NCI-H2107 (cell line): ENCODE measurements at places on chromosomes 1 and 21.
A peak's percentile ranks its signal among the peaks of the same experiment; 100 is the strongest.

DNA sequence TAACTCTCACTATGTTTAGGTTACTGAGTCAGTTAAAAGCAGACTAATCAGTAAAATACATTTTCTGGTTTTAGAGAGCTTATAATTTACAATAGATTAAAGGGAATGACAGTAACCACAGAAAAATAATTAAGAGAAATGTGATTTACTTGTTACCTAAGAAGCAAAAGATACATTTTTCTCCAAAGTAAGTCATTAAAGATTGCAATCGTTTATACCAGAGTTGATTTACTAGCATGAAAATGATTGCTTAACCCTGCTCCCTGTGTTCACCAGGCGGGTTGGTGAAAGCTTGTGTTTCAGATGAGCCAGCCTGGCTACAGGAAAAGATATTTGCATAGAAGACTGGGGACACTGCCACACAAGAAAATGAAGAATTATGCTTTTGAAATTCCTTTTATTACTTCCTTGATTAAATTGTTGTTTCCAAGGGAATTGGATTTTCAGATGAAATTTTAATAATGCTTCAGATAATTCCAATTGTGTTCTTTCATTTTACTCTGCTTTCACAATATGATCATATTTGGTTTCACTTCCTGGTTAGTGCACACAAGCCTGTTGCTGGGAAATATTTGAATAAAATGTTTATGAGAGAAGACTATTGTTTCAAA, 27.9 kb downstream of the LRRC8B start:
- peak; percentile 75 for DNase-seq

DNA sequence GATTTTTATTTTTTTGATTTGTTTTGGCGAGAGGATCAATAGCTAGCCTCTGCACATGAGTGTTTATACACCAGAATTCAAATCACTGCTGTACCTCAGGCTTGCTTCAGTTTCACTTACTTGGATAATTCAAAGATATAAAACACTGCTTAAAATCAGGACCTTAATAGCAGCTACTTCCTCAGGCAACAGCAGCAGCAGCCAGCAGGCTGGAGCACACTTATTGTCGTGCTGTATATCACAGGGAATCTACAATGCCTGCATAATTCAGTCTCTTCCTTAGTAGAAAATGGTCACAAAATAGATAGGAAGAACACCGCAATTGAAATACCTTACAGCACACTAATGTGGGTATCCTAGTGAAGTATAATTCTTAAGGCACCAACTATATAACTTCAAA, 497.3 kb downstream of the NEGR1 start:
- DNase-seq = no peak

- DNase-seq = no peak
Observed at GRCh38 chr1:154911691-154912550, 24.6 kb downstream of the PMVK start.

DNA sequence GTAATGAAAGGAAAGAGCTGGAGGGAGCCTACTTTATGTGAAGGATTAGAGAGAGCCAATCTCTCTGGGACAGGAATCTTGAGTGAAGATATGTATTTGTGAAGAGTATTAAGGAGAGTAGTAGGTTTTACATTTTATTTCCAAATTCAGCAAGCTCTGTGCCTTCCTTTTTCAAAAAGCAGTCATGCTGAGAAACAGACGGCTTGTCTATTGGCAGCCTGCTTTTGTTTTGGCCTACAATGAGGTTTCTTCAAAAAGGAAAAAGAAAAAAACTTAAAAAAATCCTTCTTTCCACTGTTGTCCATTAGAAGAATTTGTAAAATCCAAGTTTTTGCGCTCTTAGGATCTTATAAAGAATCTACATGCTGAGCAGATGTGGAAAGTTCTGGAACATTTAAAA, 103.6 kb upstream of the PTGFR start:
- DNase-seq = no peak

GRCh38 chr1:232143315-232143886, 486.5 kb downstream of the SIPA1L2 start:
- DNase-seq = no peak

- no peak for DNase-seq
Observed at GRCh38 chr1:173187671-173188237, 19.4 kb downstream of the TNFSF4 start.

- no peak for DNase-seq
Observed at GRCh38 chr1:43438953-43439581, 14.7 kb downstream of the HYI start.

DNA sequence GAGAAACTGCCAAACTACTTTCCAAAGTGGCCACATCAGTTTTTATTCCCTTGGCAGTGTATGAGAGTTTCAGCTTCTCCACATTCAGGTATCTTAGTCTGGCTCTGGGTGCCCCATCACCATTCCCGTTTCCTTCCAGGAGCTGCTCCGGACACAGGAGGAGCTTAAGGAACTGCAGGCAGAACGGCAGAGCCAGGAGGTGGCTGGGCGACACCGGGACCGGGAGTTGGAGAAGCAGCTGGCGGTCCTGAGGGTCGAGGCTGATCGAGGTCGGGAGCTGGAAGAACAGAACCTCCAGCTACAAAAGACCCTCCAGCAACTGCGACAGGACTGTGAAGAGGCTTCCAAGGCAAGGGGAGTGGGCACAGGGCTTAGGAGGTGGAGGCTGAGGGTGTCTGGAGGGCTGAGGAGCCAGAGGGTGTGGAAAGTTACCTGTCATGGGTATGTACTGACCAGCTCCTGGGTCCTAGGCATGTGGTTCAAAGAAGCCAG, 10.9 kb upstream of the TUFT1 start:
- DNase-seq = no peak

DNA sequence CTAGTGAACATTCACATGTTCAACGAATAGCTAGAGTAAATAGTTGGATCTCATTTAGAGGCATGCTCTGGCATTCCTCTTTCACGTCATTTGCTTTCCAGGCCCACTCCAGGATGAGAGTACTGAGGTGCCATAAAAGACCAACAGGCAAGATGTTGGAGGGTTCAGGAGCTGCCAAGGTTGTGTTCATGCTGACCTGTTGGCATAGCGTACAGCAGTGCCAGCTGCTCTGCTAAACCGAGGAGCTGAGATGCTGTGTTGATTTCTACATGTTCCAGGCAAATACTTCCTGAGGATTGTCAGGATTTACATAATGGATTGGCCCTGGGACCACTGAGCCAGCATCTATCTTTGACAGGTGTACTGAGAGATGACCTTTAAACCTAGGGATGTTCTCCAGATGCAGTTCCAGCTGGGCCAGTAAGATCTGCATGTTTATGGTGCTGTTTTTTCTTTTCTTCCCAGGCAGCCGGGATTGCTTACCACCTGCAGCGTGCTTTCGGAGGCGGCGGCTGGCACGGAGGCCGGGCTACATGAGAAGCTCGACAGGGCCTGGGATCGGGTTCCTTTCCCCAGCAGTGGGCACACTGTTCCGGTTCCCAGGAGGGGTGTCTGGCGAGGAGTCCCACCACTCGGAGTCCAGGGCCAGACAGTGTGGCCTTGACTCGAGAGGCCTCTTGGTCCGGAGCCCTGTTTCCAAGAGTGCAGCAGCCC, 66.9 kb downstream of the DISC1 start:
- DNase-seq = peak; percentile 17

GRCh38 chr1:244449936-244450508, 1.7 kb downstream of the ADSS2 start:
- no peak for DNase-seq

- no peak for DNase-seq
Observed at GRCh38 chr1:94316183-94316582, 78.8 kb upstream of the ARHGAP29 start.

- DNase-seq = no peak
Observed at GRCh38 chr1:36583980-36584782, 101.5 kb upstream of the CSF3R start.

DNA sequence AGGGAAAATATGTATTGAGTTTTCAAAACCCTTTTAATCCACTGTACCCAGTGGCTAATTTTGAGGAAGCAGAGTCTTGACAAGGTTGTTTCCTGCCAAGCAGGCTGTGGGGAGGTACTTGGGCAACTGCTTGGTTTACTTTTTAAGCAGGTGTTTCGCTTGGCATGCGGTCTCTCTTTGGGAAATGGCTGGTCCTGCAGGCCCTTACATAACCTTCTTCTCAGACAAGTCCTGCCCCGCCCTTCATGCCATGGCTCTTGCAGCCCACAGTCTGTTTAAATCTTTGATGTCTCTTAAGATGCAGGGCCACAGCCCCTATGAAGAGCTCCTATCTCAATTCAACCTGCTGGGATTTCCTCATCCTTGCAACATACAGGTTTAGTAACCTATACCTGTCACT, 36.0 kb upstream of the ABCD3 start:
- no peak for DNase-seq

GRCh38 chr1:15152318-15153183, 996 bp upstream of the TMEM51 start:
- DNase-seq = peak; percentile 15

DNA sequence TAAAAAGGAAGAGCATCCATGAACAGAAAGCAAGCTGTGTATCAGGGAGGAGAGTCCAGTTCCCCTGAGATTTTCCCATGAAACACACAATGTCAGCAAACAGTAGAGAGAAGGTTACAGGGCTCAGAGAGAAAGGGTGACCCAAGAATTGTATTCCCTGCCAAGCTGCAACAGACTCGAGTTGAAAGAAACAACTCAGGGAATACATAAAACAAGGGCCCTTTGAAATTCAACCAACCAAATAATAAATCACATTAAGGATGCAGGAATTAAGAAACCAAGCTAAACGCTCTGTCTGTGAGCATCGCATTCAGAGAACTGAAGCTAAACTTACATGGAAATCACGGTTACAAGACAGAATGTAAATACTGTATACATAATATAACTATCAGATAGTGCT, 20.2 kb downstream of the S100A16 start:
- DNase-seq = no peak

GRCh38 chr1:113205980-113206766, 133.2 kb downstream of the LRIG2 start:
- DNase-seq = no peak

DNA sequence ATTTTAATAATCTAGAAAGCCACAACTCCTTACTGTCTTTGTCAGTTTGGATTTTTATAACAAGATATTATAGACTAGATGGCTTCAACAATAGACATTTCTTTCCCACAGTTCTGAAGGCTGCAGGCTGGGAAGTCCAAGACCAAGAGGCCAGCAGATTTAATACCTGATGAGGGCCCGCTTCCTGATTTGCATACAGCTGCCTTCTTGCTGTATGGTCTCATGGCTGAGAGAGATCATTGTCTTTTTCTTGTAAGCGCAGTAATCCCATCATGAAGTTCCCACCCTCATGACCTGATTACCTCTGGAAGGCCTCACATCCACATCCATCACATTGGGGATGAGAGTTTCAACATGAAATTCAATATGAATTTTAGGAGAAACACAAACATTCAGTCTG, 9.8 kb downstream of the RPS6KC1 start:
- DNase-seq = no peak

GRCh38 chr1:228417061-228417460, 400 bp upstream of the TRIM17 start:
- DNase-seq = no peak

DNA sequence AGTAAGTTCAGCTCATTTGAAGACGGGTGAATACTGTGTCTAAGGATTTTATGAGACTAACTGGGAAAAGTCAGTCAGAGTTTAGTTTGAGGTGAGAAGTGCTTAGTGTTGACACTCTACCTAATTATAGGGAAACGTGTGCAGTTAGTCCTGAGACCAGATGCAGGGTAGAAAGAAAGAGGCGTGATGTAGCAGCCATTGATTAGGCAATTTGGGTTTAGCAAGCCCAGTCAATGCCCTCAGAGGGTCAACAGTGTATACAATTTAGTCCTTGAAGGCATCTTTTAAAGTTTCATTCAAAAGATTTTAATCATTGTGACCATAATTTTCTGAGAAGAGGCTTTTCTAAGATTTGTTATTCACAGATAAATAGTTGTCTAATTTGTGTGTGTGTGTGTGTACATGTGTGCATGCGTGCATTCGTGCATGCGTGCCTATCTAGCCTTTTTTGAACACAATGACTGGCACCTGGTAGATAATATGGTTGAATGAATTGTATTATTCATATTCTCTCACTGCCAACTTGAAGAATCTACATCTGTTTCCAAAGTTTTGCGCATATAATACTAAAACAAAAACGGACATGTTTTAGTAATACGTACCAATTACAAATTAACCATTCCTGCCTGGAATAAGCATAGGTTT, 332.9 kb downstream of the SRGAP2C start:
- no peak for DNase-seq

DNA sequence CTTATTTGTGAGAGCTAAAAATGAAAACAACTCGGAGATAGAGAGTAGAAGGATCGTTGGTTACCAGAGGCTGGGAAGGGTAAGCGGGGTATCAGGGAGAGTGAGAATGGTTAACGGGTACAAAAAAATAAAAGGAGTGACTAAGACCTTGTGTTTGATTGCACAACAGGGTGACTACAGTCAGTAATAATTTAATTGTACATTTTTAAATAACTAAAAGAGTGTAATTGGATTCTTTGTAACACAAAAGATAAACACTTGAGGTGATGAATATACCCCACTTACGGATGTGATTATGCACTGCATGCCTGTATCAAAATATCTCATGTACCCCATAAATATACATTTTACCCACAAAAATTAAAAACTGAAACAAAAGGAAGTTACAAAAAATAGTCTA, 29.4 kb downstream of the FOXJ3 start:
- DNase-seq = no peak

- DNase-seq = no peak
Observed at GRCh38 chr1:179031855-179032513, 6.3 kb downstream of the FAM20B start.

GRCh38 chr1:55043726-55044125, 4.4 kb downstream of the PCSK9 start:
- no peak for DNase-seq

- no peak for DNase-seq
Observed at GRCh38 chr21:44487831-44488230, 32.5 kb downstream of the LRRC3 start.

GRCh38 chr1:216749232-216749631, 26.0 kb upstream of the ESRRG start:
- peak; percentile 48 for DNase-seq

DNA sequence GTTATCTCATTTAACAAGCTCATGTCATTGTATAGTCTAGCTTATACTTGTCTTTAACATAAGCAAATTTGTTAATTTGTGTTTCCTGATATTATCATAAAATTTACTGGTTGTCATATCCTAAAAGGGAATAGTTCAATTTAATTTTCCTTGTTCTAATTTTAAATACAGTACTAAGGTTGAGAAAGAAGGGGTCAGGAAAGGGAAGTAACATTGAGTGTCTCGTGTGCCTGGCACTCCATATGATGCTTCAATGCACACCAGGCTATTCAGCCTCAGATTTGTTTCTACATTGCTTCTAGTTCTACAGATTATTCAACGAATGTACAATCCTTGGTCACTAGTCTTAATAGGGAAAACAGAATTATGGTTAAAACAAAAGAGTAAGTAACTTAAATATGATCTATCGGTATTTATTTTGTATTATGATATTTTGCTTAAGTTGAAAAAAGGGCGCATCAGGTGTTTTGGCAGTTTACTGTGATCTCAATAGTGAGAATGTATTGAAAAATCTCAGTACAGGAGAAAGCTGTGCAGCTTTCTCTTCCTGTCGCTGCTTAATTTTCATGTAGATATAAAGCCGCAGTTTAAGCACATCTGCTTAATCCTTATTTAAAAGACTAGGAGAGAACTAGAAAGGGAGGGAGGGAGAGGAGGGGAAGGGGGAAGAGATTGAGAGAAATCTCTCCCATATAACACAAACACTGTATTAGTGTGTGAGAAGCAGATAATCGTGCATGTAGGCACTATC, 13.0 kb downstream of the PTPRC start:
- DNase-seq = no peak

GRCh38 chr1:30749691-30750583, 7.6 kb downstream of the LAPTM5 start:
- DNase-seq = no peak
